Stimulated activated CD8-positive, alpha-beta memory T cell treated with anti-CD3 and anti-CD28 coated beads, Interleukin-15, amount 100 ng/mL, for 48 hours (primary cell): ENCODE measurements at places on chromosomes 11 and 22.

DNA sequence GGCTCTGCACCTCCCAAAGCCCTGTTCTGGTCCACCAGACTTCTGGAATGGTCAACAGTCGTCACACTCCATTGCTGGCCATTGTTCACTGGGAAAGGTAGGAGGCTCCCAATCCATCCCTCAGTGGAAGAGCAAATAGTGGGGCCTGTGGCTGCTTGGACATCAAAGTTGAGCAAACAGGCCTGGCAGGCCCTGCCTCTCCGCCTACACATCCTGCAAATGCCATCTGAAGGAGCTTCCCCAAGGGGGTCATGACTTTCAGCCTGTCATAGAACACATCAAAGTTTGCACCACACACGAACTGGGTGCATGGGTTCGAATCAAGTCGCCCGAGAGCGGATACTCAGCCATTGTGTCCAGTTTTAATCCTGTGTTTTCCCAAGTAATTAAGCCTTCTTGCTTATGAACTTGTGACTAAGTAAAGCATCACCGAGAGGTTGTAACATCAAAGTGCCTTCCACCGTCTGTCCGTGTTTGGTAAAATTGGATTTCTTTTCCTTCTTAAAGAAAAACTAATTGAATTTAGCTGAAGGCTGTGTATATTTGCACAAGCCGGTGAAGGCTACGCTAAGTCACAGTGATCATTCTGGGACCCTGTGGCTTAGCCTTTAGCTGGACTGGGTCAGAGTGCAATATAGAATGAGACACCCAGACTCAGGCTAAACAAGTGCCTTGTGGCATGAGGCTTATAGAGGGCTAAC is 36.1 kb downstream of the CLPB start:
- no peak for DNase-seq

DNA sequence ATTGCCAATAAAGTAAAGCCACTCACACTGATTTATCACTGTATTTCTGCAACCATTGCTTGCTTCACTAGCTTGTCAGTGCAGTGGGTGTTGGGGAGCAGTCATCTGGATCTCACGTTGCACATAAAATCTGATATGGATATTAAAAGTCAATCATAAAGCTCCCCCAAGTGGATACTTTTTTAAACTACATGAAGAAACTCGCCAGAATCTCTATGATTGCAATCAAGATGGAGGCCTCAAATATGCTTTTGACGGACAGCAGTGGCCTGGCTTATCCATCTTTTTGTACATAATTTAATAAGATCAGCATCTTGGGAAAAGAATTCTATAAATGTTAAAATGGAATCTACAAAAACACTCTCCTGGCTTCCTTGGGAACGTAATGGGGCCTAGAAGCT is 137.7 kb downstream of the WT1 start:
- DNase-seq = no peak

- no peak for DNase-seq
These were observed 370.6 kb upstream of the CADM1 start for GRCh38 chr11:115874843-115875242.

GRCh38 chr11:70108250-70108649 is 30.1 kb downstream of the ANO1 start:
- no peak for DNase-seq

- DNase-seq = no peak
These were observed 74.1 kb downstream of the TRIM29 start for GRCh38 chr11:120063686-120064340.

- no peak for DNase-seq
These were observed 6.7 kb downstream of the CAPN5 start for GRCh38 chr11:77073328-77074001.

- DNase-seq = no peak
These were observed 7.6 kb downstream of the ST3GAL4 start for GRCh38 chr11:126362879-126363655.

- DNase-seq = no peak
These were observed 228.1 kb downstream of the TENM4 start for GRCh38 chr11:79212741-79213190.
